ENCODE measurements at places on chromosomes 13 and 19.

DNA sequence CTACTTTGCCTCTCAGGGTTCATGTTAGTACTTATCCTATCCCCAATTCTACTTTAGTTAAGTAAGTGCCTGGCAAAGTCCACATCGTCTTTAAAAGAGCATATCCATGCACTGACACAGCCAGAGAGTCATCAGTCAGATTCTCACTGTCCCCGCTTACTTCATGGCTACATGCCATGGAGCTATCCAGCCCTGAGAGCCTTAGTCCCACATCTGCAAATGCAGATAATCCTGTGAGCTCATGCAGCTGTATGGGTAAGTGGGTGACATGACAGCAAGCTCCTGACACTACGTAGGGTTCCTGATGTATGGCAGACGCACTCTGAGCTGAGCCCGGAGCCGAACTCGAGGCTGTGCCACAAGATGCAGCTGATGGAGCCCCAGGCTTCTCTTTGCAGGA is 661.5 kb downstream of the LIG4 start:
- peak; percentile 39 for DNase-seq

- no peak for DNase-seq
Measured at GRCh38 chr13:51168623-51169022, 53.6 kb upstream of the FAM124A start.

DNA sequence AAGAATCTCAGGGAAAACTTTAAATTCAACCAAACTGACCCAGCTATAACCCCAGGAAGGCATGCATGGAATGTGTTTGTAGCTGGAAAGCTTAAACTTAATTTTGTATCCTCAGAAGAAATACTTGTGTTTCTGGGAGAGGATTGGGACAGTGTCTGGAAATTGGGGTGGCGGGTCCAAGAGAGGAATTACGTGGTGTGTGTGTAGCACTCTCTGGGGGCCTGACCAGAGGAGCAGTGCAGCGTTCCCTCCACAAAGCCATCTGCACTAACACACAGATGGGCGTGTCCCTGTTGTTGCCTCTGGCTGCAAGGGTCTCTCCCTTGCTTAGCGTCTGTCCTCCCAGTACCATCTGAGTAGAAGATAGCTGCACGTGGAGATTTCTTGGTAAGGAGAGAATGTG is 6.4 kb downstream of the GARRE1 start:
- DNase-seq = peak; percentile 61

GRCh38 chr19:56348289-56348877 is 33.7 kb upstream of the ZSCAN5A start:
- DNase-seq = peak; percentile 25

DNA sequence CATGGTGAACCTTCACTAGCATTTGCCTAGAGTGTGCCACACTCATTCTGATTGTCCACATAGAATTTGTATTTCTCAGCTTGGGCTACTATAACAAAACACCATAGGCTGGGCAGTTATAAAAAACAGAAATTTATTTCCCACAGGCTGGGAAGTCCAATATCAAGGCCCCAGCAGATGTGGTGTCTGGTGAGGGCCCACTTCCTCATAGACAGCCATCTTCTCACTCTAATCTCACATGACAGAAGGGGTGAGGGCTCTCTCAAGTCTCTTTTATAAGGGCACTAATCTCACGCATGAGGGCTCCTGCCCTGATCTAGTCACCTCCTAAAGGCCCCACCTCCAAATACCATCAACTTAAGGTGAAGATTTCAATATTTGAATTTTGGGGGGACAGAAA is 53.6 kb downstream of the LRRC63 start:
- no peak for DNase-seq

GRCh38 chr13:110523180-110523579 is 38.3 kb downstream of the RAB20 start:
- DNase-seq = no peak

GRCh38 chr19:12794971-12795381 is 3.7 kb downstream of the JUNB start:
- DNase-seq = no peak

GRCh38 chr13:63364159-63364558 is 1948.5 kb upstream of the PCDH20 start:
- DNase-seq = no peak

DNA sequence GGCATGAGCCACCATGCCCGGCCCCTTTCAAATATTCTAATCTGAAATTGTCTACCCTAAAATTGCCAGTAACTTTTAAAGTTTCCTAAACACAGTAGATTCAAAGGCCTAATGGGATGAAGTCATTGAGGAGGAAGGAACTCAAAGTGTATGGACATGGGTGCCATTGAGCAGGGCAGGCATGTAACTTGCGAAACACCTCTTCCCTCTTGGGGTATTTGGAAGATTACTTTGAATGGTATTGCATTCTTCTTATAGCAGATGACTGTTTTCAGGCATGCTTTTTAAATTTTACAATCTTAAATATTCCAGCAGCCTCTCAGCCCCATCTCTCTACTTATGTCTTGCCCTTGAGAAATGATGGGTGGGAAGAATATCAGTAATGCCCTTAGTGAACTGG is 21.0 kb downstream of the TM9SF2 start:
- no peak for DNase-seq

- peak; percentile 27 for DNase-seq
Measured at GRCh38 chr19:13441810-13442512, 64.3 kb downstream of the CACNA1A start.

GRCh38 chr19:570251-570686 is 2.1 kb upstream of the BSG start:
- no peak for DNase-seq

DNA sequence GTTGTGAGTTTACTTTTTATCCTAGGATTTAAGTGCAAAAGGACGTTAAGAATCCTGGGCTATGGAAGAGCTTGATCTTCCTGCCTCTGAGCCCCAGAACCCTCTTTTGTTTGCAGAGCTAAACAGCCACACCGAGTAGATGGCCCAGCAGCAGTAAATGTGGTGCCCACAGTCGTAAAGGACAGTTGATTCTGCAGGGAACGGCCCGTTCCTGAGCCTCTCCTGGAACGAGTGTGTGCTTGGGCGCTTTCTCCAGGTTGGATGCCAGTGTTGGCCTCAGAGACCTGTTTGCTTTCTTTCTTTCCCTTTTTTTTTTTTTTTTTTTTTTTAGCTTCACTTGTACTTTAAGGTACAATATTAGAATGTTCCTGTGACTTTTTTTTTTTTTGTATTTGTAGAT is 41.7 kb downstream of the SPATA13 start:
- no peak for DNase-seq

DNA sequence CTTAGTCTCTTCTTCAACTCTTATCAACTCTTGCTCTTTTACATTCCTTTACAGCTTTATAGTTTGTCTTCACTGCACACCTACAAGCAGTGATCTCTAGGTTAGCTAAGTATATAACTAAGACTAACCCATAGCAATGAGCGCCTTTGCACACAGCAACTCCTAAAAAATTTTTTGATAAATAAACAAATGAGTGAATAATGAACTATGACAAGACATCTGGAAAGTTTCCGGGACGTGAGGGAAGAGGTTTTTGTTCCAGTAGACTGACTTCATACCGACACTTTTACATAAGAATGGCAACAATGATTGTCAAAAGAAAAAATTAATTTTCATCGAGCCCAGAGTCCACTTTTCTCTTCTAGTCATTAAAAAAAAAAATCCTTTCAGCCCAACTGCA is 98.3 kb downstream of the ELF1 start:
- DNase-seq = peak; percentile 35

- DNase-seq = peak; percentile 82
Measured at GRCh38 chr19:4474514-4475022, 2.5 kb downstream of the HDGFL2 start.

- no peak for DNase-seq
Measured at GRCh38 chr13:112204346-112205327, 137.7 kb downstream of the SOX1 start.

DNA sequence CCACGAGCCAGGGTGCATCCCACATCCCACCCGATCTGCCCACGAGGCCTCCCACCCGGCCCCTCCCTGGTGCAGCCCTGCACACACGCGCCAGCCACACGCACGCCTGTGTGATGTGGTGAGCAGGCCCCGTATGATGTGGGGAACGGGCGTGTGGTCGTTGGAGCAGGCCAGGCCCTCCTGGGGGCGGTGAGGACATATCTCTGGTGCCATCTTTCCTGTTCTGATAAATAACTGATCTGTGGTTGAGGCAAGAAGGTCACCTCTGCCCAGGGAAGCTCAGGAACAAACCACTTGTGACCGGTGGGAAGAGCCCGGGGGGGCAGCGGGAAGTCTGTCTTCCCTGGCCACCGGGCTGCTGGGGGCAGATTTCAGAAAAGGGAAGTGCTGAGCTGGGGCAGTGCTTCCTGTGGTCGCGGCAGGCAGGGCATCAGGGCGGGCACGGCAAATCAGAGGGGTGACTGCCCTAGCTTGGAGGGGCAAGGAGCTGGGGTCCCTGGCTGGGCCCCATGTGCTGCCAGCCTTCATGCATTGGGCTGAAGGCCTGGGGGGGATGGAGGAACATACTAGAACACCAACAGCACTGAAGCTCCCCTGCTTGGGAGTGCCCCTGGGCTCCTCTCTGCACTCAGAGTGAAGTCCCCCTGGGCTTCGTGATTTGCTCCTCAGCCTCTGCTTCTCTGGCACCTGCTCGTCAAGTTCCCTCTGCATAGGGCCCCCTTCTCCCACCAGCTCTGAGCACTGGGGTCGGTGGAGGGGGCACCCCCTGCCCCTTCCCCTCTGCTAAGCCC is 35.2 kb upstream of the SLC7A10 start:
- DNase-seq = no peak

DNA sequence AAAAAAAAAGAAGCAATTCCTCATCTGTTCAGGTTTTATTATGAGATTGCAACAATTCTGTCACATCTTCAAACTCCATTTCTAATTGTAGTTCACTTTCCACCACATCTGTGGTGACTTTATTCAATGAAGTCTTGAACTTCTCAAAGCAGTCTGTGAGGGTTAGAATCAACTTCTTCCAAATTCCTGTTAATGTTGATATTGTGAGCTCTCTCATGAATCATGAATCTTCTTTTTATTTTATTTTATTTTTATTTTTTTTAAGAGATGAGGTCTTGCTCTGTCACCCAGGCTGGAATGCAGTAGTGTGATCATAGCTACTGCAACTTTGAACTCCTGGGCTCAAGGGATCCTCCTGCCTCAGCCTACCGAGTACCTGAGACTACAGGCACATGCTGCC is 19.6 kb downstream of the ARHGAP35 start:
- no peak for DNase-seq

GRCh38 chr19:46737298-46737654 is 8.6 kb upstream of the FKRP start:
- no peak for DNase-seq

DNA sequence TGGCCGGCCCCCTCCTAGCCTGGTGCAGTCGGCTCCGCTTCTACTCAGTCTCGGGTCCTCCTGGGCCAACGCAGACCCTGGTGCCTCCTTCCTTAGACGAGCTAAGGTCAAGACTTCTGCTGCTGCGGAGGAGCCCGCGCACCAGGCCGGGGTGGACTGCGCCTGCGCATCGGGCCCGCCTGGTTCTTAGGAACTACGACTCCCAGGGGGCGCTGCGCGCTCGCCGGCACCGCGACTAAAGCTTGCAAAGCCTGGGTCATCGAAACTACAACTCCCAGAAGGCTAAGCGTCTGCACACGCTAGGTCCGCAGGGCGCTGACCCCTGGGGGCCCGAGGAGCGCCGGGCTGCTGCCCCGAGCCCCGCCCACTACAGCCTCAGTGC is at the start of gene ZNF835:
Gene ZNF835, minus strand, starts transcription at position 145 of the 382 bp plus-strand sequence. CDS start 6,559 bp downstream, outside the sequence.
- DNase-seq = peak; percentile 38

DNA sequence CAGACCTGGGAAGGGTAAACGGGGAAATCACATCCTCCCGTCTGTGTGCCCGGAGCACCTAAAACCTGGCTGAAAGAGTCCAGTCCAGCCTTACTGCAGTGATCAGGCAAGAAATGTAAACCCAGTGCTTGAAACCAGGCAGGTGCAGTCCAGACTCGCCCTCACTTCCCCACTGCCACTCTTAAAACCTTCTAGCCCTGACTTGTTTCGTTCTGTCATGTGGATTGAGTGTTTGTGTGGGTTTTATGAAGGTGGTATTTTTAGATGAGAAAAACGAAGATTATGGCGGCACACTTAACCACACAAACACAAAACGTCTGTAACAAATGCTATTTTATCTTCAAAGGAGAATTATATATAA is 839 bp upstream of the CKAP2 start:
- peak; percentile 17 for DNase-seq

DNA sequence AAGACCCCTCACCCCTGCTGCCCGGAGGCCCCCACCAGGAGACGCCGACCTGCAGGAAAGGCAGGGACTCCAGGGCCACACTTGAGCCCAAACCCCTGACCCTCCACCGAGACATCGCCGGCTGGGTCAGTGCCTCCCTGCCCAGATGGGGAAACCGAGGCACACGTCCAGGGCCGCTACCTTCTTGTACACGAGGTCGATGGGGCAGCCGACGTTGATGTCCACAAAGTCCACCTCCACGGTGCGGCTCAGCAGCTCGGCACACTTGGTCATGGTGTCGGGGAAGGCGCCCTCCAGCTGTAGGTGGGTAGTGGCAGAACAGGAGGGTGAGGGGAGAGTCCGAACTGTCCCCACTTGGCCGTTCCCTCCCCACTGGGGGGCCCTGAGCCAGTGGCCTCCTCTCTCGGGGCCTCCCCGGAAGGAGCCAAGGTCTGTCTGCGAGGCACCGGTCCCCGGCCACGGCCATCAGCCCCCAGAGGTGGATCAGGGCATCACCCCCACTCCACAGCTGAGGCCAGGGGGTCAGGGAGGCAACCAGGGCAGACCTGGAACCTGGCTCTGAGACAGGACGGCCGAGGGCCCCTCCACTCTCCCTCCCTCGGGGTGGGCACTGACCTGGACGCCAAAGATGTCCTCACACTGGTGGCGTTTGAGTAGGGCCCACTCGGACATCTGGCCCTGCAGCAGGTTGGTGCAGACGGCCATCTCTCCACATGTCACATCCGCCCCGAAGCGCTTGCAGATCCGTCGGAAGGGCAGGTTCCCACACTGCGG is 3.0 kb upstream of the PRR22 start:
- DNase-seq = no peak

GRCh38 chr13:97028441-97029299 is 34.4 kb upstream of the OXGR1 start:
- peak; percentile 68 for DNase-seq

DNA sequence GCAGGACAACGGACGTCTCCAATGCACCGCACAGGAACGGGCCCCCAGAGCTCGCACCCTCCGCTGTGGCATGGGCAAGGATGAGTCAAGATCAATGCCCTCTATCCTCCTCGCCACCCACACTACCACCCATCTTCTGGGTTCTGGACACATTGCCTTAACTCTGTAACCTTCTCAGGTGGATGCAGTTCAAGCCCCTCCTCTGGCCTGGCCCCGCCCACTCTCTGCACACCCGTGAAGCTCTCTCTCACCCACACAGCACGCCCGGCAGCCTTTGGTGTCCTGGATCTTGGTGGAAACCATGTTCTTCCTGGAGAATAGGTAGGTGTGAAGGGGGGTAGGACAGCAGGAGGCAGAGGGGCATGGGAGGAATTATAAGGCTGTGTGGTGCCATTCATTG is 20.7 kb downstream of the MAP4K1 start:
- no peak for DNase-seq

GRCh38 chr13:36450534-36450933 is 18.2 kb downstream of the CCNA1 start:
- DNase-seq = no peak

- peak; percentile 52 for DNase-seq
Measured at GRCh38 chr19:29663861-29664752, 1.2 kb upstream of the PLEKHF1 start.

- no peak for DNase-seq
Measured at GRCh38 chr13:33773790-33774462, 44.0 kb upstream of the RFC3 start.
